Chondrocyte (in vitro differentiated cells): ENCODE measurements at places on chromosomes 6 and 20. TPM values are rescaled to one million over a fixed set of nuclear protein-coding genes. Genes with fewer than 3 reads are reported as not detected.
A peak's percentile ranks its signal among the peaks of the same experiment; 100 is the strongest.

DNA sequence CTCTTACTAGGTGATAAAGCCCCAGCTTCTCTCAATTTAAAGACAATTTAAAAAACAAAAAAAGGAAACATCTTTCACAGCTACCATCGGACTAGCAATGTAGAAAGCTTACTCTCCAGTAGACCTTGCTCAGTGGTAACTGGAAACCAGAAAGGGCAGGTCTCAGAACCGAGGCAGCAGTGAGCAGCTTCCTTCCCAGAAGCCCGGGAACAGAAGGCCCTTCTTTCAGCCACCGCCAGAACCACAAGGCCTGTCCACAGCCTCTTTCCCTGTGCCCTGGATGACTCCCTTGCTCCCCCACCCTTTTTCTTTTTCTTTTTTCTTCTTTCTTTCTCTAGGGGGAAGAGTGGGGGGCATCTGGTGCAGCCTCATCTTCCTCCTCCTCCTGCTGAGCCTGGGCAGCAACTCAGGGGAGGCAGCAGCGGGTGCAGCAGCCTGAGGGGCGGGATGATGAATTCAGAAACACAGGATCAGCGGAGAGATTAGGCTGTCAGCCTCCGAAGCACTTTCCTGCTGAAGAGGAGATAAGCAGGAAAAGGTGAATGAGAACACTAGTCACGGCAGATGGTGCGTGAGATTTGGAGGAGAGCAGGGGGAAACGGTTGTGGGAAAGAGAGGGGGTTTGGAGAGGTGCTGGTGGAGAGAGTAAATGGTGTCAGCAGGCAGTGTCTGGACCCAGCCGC, 158.5 kb downstream of the ID4 start:
- no peak for DNase-seq

GRCh38 chr6:133132466-133132971, 108.6 kb upstream of the EYA4 start:
- no peak for DNase-seq

GRCh38 chr6:116159782-116160524, 34.0 kb upstream of the COL10A1 start:
- DNase-seq, result no peak

Gene BFSP1
- total RNA-seq, result 9.6 to 14.4 TPM (median 11.7 TPM) in 3 replicates

DNA sequence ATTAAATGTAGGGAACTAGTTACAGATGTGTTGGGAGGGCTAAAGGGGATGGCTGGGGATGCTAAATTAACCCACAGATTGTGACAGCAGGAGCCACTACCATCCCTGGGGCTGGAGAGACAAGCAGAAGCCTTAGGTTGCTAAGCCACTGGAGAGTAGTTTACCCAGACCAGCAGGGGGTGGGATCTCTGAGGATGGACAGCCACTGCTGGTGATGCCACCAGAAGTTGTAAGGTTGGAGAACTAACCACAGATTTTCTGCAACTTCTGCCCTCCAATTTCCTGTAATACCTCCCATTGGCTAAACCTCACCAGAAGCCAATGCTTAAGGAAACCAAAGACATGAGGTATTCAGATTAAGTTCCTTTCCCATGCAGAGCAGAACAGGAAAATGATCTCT, 139.6 kb upstream of the NOX3 start:
- no peak for DNase-seq

DNA sequence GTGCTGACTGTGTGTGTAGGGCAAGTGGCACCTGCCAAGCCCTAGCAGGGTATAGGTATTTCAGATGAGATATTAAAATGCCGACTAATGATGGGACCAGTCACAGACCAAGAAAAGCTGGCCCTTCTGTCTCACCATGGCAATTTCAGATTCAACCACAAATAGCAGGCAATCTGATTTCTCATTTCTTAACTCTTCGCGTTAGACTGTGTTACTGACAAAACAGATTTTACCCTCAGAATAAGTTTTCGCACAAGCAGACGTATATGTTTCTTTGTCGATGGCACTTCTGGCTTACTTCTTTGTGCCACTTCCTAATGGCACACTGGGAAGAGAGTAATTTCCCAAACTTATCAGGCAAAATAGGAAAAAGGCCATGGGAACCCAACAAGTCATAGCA, 58.7 kb downstream of the CAP2 start:
- DNase-seq, result no peak

DNA sequence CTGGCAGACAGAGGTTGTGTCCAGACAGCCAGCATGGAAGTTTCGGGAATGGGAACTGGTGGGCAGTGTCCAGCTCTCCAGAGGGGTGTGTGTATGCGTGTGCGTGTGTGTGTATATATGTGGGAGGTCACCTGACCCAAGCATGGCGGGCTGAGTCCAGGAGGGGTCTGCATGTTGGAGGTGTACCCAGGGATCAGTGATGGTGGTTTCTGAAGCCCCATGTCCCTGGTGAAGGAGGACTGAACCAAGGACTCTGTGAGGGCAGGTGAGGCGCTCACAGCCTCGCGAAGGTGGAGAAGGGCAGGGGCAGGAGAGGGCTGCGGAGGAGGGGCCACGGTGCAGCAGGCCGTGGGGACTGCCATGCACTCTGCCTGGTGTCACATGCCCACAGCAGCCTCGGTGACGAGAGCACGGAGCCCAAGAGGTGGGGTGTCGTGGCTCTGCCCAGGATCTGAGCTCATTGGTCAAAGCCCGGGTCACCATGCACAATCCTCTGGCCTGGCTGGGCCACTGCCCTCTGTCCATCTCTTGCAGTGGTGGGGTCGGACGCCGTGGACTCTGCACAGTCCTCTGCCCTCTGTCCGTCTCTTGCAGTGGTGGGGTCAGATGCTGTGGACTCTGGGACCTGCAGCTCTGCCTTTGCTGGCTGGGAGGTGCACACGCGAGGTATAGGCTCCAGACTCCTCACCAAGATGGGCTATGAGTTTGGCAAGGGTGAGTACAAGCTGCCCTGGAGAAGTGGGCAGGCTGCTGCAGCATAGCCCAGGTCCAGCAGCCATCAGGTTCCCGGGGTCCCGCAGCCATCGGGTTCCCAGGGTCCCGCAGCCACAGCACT, 2.1 kb upstream of the LIME1 start:
- DNase-seq, result peak; percentile 93

Gene SIRPA
- total RNA-seq, result 16.2 to 25.6 TPM (median 24.9 TPM) in 3 replicates

Gene COX4I2
- total RNA-seq, result not detected in 3 replicates

DNA sequence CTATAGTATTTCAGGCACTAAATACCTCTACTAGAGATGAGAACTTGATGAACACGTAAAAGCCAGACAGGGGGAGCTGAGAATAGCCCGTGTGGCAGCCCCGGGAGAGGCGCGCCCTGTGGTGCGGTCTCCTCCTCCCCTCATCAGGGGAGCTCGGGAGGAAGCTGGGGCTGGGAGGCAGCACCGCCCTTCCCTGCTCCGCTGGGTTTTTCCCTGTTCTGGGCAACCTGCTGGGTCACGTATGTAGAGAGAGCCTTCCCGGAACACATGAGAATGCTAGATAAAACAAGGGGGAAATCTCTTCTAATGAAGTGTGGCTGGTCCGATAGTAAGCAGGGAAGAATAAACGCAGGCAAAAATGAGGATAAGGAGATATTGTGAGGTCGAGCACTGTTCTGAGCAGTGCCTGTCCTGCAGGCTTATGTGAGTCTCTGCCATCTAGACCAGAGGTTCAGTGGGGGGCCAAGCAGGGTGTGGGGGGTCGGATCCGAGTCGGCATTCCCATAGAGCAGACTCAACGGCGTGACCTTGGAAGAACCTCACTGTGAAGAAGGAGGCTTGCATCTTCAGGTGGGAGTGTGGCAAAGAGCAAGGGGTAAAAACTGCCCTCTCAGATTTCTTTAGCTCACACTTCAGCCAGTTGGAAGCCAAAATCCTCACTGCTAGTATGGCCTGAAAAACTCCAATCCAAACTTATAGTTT, 13.4 kb upstream of the RPS6KA2 start:
- no peak for DNase-seq

Gene PCNA
- 46.3 to 117 TPM (median 49.4 TPM) in 3 replicates for total RNA-seq

GRCh38 chr6:27144740-27145079, 102.8 kb upstream of the PRSS16 start:
- no peak for DNase-seq

DNA sequence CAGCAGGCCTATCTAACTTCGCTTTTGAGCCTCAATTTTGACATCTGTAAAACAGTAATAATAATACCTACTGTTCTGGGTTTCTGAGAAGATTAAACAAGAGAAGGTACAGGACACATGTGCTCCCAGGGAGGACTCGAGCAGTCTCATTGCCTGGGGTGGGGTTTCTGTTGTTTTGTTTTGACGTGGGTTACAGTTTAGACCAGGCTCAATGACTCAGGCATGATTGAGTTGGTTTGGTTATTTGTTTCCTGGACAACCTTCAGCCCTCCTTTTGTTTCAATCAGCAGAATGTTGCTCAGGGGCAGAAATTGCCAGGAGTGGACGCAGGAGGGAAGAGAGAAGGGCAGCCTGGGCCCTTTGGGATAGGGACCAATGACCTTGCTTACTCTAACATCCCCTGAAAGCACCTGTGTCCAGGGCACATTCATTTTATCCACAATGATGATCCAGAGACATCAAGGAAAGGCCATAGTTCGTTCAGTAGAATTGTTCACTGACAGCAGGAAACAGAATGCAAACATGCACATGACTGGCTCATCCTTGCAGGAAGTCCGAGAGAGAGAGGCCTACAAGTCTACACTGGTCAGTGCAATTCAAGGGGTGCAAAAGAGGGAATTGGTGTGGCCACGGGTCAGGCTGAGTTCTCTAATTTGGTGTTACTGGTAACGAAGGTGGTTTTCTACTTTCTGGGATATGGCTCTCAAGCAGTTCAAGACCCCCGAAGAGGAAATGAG, 74.5 kb upstream of the MRPS10 start:
- DNase-seq, result no peak

- DNase-seq, result no peak
Measured at GRCh38 chr6:98678481-98678880, 155.9 kb upstream of the POU3F2 start.

Gene IRF4
- total RNA-seq, result 0.05 TPM in 1 of 3 replicates, not detected in the others

- peak; percentile 38 for DNase-seq
Measured at GRCh38 chr20:34541264-34541901, 17.1 kb upstream of the MAP1LC3A start.

GRCh38 chr20:50551288-50551687, 41.1 kb downstream of the PTPN1 start:
- DNase-seq, result no peak

DNA sequence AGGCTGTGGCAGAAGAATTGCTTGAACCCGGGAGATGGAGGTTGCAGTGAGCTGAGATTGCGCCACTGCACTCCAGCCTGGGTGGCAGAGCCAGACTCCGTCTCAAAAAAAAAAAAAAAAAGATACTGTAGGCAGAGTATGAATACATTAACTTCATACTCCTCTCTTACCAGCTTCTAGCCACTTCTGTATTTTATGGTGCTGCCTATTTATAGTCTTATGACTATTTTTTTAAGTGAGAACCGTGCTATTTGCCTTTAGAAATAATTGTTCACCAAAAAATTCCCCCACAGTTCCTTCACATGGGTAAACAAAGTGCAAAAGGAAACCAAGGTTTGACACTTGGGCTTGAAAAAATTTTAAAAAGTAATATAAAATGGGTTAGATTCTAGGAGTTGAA, 1.5 kb upstream of the SNRNP48 start:
- no peak for DNase-seq

DNA sequence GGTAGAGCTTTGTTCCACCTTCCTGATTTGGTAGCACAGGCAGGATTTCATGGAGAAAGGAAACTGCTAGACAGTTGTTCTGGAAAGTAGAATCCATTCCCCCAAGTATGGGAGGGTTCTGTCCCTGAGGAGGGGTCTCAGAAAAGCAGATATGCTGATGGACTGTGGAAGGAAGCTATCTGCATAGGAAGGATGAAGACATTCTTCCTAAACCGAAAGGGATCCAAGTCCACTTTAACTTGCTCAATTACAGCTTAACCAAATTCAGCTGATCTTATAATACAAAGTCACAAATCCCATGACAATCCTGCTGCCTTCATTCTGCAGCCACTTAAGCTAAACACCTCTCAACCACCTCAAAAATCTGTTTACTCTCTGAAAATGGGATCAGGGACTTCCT, 2.6 kb downstream of the MAN1A1 start:
- DNase-seq, result no peak

GRCh38 chr6:159121486-159121885, 47.7 kb upstream of the FNDC1 start:
- DNase-seq, result no peak

Gene PI16
- 0.15 TPM in 1 of 3 replicates, not detected in the others for total RNA-seq

DNA sequence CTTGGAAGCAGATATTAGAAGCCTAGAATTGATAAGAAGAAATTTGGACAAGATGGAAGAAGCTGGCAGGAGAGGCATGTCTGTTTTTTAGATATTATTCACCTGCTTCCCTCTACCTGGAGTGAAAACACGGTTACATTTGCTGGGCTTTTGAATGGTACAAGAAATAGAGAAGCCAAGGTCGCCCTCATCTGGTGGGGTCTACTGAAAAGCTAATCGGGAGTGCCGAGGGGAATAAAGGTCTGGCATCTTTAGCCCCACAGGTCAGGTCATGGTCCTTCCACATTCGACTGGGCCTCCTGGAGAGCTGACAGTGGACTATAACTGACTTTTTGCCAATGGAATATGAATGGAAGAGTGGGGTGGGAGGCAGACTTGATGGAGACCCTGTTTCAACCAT, 4.6 kb upstream of the C2 start:
- no peak for DNase-seq

DNA sequence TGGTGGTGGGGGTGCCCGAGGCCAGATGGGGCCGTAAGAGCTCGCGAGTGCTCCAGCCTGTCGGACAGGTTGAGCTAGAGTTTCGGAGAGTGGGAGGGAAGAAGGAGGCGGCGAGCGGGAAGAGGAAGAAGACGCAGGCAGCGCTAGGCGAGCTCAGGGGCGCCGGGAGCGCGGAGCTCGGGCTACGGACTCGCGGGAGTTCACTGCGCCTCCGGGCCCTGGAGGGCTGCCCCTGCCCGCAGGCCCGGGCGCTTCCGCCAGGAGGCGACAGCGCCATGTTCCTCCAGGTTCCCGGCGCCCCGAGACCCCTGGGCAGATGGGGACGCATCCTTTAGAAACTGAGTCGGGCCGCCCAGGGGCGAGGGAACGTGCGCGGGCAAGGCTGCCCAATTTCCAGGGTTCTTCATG, 984 bp downstream of the TFAP2C start:
- DNase-seq, result peak; percentile 94

GRCh38 chr6:44651604-44652003, 264.1 kb downstream of the CDC5L start:
- no peak for DNase-seq

DNA sequence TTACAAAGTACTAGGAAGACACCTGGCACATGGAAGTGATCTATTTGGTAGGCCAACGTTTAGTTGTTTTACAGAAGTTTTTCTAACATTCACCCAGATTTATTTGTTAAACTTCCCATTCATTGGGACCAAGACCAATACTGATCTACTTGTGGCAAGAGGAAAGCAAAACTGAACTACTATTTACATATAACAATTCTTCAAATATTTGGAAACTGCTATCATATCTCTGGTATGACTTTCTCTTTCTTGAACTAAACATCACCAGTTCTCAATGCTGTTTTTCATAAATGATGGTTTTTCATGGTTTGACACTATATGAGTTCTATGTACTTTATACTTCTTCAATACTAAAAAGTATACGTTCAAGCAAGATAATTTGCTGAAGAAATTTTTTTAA, 189.2 kb downstream of the ASCC3 start:
- DNase-seq, result no peak

Gene SGK2
- total RNA-seq, result 0.45 to 2.1 TPM (median 0.54 TPM) in 3 replicates

DNA sequence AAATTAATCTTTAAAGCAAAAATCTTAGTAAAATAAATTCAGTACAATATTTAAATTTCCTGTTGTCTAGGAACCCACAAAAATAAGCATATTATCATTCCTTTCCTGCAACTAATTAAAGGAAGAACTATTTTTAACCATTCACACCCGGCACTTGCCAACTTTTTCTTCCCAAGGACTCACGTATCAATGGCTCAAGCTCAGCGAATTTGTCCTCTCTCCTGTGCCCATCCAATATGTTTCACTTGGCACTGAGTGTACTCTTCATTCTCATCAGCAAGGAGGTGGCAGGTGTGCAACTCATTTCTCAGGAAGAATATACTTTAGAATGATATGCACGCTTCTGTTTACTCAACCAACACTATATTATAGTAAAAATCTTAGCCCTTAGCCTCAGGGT, 419.4 kb downstream of the C6orf118 start:
- DNase-seq, result no peak
